ENCODE measurements at places on chromosomes 3 and 15.

GRCh38 chr3:171967137-171967783 lies 72.1 kb upstream of the FNDC3B start:
- DNase-seq, result no peak

GRCh38 chr3:80263260-80263659 lies 495.5 kb upstream of the ROBO1 start:
- DNase-seq, result no peak

DNA sequence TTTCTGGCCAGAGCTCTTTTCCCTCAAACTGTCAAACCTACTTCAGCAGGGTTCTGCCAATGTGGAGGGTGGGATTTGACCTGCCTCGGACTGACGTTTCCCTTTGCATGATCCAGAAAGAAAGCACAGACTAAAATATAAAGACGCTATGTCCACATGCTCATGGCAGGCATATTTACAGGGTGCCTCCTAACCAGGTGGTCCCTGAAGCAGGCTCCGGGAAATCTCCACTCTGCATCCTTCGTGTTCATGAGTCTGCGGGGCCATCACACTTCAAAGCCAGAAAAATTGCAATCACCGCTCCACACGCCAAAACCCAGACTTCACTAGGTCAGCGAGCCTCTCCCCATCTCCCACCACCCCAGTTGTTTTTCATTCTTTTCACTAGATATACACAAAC lies 143.3 kb upstream of the IGF1R start:
- no peak for DNase-seq

DNA sequence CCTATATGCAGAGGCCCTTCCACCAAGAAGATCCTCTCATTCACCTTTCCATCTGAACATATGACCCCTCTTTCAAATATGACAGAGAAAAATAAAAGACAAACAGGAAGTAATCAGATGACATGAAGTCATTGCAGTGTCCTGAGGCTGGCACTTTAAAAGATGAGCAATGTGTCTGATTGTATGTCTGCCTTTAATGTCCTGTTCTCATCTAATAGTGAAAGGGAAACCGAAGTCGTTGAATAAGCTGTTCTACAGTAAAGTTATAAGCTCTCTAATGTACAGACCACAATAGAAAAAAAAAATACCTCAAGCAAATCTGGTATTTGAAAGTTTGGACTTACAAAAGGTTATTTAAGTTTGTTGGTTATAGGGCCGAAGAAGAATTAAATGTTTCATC lies 243.0 kb downstream of the CLSTN2 start:
- DNase-seq, result no peak

DNA sequence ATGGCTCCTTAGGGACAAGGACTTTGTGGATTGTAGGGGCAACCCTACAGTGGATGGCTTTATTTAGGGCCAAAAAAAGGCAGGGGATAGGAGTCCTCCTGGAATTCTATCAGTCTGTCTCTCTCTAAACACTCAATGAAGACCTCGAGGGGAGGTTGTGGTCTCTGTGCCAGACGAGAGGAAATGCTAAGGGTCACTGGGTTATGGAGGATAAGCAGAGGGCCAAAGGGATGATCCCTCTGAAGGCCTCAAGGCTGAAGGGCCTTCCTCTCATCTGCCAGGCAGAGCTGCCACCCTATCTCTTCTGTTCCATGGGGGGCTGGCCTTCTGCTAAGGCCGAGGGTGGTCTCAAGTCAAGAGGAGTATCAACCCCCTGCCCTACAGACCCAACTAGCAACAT lies 27.0 kb downstream of the PLXNB1 start:
- DNase-seq, result no peak

DNA sequence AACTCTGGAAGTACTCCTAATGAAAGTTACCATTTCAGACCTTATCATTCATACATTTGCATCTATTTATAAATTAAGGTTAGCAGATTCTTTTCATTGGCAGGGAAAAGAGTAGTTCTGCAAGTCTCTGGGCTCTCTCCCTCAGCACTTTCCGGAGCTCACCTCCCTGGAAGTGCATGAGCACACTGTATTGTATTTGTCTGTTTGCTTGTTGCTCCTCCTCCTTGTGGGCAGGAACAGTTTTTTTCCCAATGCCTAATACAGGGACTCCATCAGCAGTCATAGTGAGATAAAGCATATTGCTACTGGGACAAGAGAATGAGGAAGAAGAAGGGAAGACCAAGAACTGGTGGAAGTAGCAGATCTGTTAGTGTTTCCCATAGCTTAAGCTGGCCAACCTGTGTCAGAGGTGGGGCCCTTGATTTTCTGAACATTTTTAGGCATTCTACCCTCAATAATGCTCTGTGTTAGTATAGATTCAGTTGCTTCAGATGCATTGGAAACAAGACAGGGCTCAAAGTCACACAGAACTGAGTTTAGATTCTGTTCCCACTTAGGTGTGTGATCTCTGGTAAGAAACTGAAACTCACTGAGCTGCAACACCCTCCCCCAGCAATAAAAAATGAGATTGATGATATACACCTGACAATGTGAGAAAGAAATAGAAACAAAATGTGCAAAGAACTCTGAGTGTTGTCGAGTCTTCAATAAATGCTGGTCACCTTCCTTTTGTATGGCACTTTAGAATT lies 407.8 kb downstream of the TUSC7 start:
- DNase-seq, result no peak

- DNase-seq, result no peak
These were observed 83.3 kb upstream of the KCNH8 start for GRCh38 chr3:19065027-19065426.

DNA sequence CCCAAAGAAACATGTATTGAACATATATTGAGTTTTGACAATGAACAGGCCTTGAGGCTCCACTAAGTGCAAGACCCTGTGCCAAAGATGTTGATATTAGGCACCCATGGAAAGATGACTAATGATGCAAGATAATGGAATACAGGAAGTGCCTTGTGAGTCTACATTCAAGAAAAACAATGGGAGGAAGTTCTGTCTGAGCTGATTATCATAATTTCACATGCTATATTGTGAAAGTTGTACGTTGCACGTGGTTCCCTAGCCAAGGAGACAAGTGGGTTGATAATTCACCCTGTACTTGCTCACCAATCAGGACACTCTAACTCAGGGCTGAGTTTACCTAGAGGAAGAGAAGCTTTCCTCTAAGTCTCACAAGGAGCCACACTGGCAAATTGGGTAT lies 186.9 kb upstream of the STAC start:
- no peak for DNase-seq

DNA sequence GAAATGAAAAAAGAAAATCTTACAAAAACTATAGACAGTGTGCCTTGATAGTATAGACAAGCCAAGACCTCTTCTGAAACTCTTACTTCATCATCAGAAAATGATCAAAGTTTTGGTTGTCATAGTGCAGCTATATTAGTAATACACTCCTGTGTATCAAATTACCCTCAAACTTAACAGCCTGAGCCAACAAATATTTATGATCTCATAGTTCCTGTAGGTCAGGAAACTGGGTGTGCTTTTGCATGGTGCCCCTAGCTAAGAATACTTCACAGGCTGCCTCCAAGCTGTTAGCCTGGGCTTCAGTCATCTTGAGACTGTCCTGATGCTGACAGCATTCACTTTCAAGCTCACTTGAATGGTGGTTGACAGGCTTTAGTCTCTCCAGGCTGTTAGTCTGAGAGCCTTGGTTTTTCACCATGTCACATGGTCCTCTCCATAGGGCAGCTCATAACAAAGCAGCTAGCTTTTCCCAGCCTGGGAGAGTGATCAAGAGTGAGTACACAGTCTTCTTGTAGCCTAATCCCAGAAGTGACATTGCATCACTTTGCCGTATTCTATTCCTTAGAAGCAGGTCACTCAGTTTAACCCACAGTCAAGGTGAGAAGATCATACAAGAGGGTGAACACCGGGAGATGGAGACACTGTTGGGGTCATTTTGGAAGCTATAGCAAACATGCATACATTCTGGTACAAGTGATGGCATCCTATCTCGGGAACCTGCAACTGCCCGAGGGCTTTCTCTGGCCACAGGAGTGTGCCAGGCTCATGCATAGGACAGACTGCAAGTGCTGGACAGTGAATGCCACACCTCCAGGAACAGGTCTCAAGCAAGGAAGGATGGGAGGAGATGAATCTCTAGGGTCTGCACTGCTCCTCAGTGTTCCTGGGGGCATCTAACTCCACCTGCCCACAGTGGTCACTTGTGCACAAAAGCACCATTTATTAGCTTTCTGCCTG lies 173.4 kb upstream of the CADPS start:
- DNase-seq, result no peak

- DNase-seq, result no peak
These were observed 72.1 kb downstream of the LRIG1 start for GRCh38 chr3:66428733-66429132.

Measured in lower lobe of right lung (tissue), 2 donors.